ENCODE measurements at places on chromosomes 11 and 22.

GRCh38 chr11:76791861-76792260, 8.7 kb downstream of the TSKU start:
- no peak for DNase-seq

DNA sequence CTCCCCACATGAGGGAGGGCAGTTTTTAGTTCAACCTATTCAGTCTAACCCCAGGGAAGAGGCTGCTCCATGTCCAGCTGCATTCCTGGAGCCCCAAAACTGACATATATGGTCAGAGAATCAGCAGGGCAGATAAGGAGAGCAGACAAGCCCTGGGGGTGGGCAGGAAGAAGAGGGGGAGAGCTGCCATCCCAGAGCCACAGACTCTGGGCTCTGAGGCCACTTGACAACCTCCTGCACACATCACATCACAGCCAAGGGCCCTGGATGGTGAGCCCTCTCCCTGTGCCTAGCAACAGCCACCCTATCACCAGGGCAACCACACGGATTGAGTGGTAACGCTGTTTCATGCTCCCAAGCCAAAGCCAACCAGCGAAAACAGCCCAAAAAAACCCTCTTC, 3.1 kb downstream of the ARHGAP1 start:
- no peak for DNase-seq

- DNase-seq: no peak
Observed at GRCh38 chr11:33191467-33191866, 30.2 kb upstream of the CSTF3 start.

- peak; percentile 33 for DNase-seq
Observed at GRCh38 chr11:63535734-63536133, 874 bp upstream of the PLAAT4 start.

GRCh38 chr11:68009391-68010089, 587 bp upstream of the ALDH3B1 start:
- DNase-seq: no peak
